ENCODE measurements at places on chromosomes 13 and 19.

- DNase-seq = no peak
These were observed 10.1 kb downstream of the OPA3 start for GRCh38 chr19:45574526-45574925.

GRCh38 chr13:47337781-47338507, 441.1 kb upstream of the HTR2A start:
- no peak for DNase-seq

DNA sequence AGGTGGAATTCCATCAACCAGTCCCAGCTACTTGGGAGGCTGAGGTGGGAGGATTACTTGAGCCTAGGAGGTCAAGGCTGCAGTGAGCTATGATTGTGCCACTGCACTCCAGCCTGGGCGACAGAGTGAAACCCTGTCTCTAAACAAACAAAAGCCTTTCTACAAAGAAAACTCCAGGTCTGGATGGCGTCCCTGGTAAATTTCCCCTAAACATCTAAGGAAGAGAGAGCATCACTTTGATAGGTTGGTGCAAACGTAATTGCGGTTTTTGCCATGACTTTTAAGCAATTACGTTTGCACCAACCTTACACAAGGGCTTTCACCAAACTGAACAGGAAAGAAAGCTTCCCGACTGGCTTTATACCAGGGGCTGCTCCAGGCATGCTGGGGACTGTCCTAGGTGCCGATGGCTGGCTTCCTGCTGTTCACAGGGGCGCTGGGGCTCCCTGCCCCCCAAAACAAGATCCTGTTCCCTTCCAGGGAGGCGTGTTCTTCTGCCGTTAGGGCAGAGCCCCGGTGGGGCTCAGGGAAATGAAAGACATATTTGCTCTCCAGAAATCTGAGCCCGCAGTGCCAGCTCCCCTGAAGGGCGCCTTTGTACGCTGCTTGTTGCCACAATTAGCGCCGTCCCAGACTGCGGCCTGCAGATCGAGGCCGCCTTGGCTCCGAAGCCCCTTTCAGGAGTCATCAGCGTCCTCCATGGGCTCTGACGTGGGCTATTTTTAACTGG, 38.7 kb upstream of the KLF2 start:
- DNase-seq = no peak

DNA sequence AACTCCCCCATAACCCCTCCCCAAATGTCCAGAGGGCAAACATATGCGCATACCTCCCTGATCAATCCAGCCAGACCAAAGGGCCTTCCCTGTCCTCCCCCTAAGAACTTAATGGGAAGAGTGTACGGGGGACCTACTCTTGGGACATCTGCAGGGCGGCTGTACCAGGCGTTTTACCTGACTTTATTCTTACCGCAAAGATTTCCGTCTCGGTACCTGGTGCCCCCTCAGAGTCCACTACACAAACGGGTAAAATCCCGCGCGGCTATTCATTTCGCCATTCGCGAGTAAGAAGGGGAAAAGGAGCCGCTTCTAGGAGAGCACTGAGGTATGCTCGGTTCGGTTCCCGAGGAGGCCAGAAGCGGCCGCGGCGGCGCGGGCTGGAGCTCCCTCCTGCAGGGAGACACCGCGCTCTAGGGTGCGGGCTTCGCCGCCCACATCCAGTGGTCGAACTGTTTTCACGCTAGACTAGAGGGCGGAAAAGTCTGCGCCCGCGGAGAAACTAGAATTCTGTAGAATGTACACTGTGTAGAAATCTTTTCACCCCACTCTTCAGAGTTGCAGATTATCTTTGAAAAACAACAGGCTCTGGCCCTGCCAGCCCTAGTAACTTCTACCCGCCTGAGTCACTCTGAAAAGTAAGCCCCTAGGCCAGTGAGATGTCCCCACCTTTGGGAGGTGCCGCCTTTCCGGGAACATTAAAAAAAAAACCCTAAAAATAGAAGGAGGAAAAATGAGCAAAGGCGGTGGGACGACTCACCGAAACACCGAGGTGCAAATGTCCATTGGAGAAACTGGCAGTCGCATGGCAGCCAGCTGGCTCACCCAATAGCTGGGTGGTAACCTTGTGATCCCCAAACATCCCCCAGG, 3.8 kb upstream of the TSHZ3 start:
- no peak for DNase-seq

DNA sequence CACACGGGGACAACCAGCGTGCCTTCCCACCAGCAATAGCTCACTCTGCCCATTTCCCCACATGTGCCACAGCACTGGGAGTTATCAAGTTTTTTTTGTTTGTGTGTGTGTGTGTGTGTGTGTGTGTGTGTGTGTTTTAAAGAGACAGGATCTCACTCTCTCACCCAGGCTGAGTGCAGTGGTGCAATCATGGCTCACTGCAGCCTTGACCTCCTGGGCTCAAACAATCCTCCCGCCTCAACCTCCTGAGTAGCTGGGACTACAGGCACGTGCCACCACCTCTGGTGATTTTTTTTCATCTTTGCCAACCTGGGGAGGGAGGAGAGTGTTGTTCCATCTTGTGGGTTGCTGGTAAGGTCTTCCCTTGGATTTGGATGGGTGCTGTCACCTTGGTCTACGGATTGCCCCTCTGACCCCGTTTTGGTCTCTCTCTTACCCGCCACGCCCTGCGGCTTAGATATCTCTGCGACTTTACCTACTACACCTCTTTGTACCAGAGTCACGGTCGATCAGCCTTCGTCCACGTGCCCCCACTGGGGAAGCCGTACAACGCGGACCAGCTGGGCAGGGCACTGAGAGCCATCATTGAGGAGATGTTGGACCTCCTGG, 22.6 kb downstream of the PGPEP1 start:
- peak; percentile 45 for DNase-seq

GRCh38 chr13:113625965-113626721, 31.9 kb downstream of the ATP4B start:
- DNase-seq = no peak

Data from A549 (cell line).